ENCODE measurements at places on chromosomes 3 and 15.

DNA sequence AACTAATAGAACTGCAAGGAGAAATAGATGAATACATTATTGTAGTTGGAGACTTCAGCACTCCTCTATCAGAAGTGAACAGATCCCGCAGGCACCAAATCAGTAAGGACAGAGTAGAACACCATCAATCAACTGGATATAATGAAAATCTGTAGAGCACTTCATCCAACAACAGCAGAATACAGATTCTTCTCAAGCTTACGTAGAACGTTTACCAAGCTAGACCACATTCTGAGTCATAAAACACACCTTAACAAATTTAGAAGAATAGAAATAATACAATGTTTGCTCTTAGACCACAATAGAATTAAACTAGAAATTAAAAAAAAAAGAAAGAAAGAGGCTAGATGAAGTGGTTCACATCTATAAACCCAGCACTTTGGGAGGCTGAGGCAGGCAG, 70.7 kb upstream of the NEDD4 start:
- no peak for DNase-seq

GRCh38 chr15:55552451-55552850, 35.7 kb downstream of the PYGO1 start:
- no peak for DNase-seq

DNA sequence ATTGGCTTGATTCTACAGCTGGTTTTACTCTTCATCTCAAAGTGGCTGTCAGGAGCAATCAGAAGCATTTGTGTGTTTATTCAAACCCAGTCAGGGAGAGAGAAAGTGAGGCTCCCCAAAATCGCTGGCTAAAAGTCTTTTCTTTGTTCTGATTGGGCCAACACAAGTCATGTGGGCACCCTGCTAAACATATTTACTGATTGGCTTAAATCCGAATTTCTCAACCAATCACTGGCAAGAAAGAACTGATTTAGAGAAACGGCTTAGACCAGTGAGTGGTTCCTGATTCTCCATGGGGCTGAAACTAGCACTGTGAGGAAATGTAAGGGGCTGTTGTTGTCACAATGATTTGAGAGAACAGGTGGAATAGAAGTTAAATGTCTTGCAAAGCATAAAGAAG, 98.9 kb upstream of the PDZRN3 start:
- no peak for DNase-seq

GRCh38 chr15:94487635-94488034, 256.3 kb downstream of the MCTP2 start:
- DNase-seq = no peak

GRCh38 chr3:107704477-107704876, 181.7 kb downstream of the BBX start:
- no peak for DNase-seq

- no peak for DNase-seq
These were observed 15.4 kb upstream of the ZNF774 start for GRCh38 chr15:90336705-90337141.

GRCh38 chr3:3802046-3802445, 2.8 kb downstream of the LRRN1 start:
- DNase-seq = no peak

DNA sequence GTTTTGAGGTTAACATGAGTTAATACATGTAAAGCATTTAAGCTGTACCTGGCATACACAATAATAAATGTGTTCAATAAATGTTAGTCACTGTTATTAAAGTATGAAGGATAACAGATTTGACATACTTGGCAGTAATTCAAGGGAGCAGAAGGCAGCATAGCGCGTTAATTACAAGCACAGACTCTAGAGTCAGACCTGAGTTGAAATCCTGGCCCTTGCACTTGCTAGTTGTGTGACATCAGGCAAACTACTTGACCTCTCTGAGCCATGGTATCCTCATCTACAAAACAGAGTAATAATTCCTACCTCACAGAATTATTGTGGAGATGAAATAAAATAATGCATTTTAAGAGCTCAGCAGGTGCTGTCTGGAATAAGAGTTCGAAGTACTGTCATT, 5.4 kb downstream of the IFT122 start:
- no peak for DNase-seq

DNA sequence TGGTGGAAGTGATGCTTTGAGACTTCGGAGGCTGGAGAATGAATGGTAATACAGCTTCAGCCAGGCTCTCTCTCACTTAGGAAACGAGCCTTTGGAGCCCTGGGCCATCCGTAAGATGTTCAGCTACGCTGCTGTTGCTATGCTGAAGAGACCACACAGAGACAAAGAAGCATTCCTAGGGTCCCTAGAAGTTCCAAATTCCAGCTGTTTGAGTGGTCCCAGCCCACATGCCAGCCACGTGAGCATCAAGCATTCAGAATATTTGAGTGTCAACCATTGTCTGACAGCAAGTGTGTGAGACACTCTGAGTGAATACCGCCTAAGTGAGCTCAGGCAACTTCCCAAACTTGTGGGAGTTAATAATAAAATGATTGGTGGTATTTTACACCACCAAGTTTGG, 212.9 kb downstream of the CD47 start:
- no peak for DNase-seq

DNA sequence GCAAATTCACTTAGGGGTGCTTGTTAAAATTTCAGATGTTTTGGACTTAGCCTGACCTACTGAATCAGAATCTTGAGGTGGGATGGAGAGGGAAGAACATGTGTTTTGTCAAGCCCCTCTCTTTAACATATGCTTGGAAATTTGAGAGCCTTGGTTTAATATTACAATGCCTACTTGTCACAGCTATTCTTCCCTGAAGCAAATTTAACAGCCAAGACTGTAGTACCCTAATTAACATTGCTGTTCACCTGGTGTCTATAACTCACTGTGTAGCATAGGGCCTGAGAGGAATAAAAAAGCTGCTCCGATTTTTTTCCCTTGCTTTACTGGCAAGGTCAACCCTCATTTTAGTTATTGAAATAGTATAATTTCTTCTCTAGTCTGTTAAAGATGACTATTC, 880.1 kb downstream of the CADM2 start:
- DNase-seq = no peak

GRCh38 chr15:66084704-66085103, 168.8 kb downstream of the MEGF11 start:
- no peak for DNase-seq

DNA sequence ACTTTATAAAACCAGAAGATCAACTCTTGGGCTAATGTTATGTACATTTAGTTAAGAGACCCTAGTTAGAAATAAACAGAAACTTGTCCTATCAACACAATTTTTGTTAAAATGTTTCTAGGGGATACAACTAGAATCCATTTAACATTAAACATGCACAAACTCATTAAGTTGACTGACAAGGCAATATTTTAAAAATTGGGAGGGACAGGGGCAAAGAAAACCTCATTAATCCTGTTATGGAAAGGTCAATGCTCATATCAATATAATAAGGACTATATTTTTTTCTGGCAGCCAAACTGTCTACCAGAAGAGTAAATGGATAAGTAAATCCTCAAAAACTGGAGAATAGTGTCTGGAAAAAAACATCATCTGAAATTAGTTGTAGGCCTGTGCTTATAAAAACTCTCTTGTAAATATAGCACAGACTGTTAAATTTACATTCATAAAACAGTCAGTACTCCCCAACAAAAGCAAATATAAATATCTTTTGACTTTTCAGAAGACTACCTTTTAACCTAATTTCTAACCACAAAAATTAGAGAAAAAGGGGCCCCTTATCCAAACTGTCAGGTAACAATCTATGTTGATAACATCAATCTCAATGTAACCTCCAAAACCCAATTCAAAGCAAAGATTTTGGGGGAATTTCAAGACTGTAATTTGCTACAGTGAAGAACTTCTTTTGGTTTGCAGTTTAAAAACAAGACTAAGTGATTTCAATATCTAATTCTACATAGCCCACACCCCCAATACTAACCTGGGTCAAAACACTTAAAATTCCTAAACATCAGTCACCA, 4.2 kb downstream of the TRA2B start:
- DNase-seq = no peak

- peak; percentile 95 for DNase-seq
These were observed at the start of gene OGG1 for GRCh38 chr3:9749645-9750555. Gene OGG1, plus strand, starts transcription at chr3:9749952. Its CDS starts 335 bp downstream, at chr3:9750287.

- DNase-seq = no peak
These were observed 106.2 kb upstream of the PLAAT1 start for GRCh38 chr3:193134856-193135255.
